Nucleus accumbens (tissue), 56 donors: ENCODE measurements at places on chromosomes 11 and 22.

- DNase-seq, result no peak
Observed at GRCh38 chr11:113833151-113833550, 42.2 kb downstream of the USP28 start.

DNA sequence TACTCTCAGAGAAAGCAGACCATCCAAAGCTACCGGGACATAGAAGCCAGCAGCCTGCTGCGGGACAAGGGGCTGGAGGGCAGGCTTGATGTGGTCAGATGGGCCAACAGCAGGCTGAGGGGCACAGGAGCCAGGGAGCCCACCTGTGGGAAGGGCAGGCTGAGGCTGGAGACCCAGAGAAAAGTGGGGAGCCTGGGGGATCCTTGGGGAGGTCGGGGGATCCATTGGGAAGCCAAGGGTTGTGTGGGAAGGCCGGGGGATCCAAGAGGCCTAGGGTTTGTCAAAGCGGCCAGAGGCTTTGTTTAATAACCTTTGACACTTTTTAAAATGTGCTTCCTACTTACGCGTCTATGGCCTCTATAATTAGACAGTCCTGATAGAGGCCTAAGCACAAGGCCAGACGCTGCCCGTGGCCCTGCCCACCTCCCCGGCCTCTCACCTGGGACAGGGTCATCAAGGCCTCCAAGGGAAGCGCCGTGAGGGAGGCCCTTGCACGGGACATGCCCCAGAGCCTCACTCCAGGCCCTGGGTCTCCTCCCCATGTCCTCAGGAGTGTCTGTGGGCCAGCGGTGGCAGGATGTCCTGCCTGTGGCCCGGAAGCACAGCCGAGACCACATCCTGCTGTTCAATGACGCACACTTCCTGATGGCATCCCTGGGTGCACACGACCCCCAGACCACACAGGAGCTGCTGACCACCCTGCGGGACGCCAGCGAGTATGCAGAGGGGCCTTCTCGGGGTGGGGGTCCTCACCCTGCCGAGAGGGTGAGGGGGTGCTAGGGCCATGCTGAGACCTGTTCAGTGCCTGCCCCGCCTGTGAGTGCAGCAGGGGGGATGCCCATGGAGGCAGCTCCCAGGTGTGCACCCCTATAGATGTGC lies 8.6 kb upstream of the GTSE1 start:
- no peak for DNase-seq

DNA sequence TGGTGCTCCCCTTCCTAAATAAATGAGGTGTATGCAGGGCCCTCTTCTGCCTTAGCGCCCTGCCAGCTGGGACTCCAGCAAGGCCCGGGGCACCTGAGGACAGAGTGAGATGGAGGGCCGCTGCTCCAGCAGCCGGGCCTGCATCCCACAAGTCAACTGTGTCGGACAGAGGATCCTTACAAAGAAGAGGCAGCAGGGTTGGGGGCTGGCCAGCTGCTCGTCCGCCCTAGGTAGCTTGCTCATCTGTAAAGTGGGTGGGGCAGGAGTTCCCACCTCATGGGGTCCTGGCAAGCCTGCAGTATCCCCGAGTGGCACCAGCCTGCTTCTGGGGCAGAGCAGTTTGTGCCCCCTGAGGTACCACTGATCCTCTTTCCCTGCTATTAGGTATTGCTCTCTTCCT lies 7.6 kb downstream of the TMEM121B start:
- no peak for DNase-seq

- DNase-seq, result no peak
Observed at GRCh38 chr11:62182147-62182891, 7.7 kb upstream of the SCGB1D1 start.

DNA sequence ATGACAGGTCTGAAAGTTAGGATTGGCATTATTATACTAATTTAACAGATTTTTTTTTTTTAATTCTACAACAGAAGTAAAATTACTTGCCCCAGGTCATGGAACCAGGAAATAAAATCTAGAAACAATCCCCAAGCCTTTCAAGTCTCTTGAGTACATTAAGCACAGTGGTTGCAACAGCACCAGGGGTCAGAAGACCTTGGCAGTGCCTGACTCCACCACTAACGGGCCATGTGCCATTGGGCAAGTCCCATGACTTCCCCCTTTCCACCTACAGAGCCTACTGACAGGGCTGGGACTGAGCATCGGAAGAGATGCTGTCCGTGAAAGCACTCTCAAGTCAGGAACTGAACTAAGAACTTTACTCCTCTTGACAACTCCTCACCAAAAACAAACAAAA lies 98.6 kb upstream of the AKIP1 start:
- no peak for DNase-seq

DNA sequence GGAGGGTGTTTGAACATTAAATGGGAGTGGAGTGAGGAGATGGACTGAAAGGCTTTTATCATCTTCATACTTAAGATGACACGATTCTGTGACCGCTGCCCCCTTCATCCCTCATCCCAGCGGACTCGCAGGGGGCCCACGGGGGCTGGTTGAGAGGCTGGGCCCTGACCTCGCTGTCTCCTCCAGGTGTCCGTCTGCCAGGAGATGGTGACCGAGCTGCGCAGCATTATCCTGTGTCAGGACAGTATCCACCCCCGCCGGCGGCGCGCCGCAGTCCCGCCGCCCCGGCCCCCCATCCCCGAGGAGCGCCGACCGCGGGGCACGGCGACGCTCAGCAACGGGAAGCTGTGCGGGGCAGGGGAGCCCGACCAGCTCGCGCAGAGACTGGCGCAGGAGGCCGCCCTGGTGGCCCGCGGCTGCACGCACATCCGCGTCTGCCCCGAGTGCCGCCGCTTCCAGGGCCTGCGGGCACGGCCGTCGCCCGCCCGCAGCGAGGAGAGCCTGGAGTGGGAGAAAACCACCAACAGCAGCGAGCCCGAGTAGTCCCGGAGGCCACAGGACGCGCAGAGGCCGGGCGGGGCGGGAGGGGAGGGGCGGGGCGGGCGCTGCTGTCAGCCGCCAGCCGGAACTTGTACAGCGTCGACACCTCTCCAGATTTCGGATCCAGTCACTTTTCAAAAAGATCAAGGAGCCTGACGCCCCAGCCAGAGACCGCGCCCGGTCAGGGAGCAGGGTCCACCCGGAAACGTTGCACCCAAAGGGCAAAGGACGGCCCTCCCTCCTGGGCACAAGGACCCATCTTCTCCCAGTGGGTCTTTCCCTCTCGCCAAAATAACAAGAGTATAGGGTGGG lies 38.0 kb upstream of the TBCEL start:
- peak; percentile 3 for DNase-seq

GRCh38 chr11:67535561-67535960 lies 12.3 kb upstream of the CABP2 start:
- DNase-seq, result no peak

GRCh38 chr11:17771415-17771814 lies 36.8 kb downstream of the KCNC1 start:
- no peak for DNase-seq

- no peak for DNase-seq
Observed at GRCh38 chr22:27146866-27147633, 489.7 kb downstream of the MIAT start.

DNA sequence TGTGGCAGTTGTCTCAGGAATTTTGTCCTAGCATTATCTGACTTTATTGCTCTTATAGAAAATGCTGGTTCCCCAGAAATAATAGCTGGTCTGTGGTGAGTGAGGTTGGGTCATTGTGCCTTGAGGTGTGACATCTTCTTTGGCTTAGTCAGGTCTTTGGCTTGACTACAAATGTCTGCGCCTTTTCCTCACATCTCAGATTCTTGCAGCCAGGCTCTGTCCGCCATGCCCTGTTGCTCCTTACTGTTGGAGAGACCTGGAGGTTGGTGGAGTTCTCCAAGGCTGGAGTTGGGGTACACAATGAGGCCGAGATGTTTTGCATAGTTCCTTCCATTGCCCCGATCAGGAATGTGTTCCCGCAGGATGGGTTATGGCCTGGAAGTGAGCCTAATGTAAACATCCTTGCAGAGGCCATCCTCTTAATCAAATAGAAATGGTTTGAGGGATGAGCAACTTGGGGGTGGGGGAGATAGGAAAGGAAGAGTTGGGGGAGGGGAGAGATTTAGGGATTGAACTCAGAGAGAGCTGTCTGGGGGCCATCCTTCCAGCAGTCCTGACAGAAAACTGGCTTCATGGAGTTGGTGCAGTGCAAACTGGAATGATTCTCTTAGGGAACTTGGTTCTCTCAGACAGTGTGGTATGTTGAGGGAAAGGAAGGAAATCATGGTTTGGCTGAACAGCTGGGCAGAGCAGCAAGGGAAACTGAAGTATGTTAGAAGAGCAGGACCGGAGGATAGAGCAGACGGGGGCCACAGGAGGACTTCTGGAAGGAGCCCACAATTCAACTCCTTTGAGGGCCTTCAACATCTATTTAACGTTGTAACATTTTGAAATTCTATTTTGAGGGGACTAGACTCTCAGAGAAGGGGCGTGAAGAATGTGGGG lies 49.9 kb downstream of the ZBTB16 start:
- DNase-seq, result no peak
